ENCODE measurements at places on chromosomes 7 and 10.
A peak's percentile ranks its signal among the peaks of the same experiment; 100 is the strongest.

DNA sequence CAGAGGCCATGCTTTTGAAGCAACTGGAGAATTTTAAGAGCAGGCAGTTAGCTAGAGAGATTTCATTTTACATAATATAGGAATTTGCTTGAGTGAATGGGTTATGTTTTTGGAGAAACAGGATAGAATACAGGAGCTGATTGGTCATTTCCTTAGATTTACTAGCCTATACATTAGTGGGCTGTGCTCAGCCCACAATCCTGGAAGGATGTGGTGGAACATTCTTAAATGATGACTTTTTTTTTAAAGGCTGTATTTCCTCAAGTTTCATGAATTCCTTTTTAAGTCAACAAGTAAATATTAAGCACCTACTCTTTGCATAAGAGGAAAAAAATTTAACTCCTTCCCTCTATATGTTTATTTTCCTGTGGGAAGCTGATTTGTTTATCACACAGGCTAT lies 314.4 kb upstream of the BMPER start:
- DNase-seq = no peak

GRCh38 chr7:73811760-73812168 lies 19.0 kb upstream of the CLDN4 start:
- peak; percentile 44 for DNase-seq

- DNase-seq = no peak
Observed at GRCh38 chr10:74177140-74177677, 26.2 kb downstream of the ADK start.

DNA sequence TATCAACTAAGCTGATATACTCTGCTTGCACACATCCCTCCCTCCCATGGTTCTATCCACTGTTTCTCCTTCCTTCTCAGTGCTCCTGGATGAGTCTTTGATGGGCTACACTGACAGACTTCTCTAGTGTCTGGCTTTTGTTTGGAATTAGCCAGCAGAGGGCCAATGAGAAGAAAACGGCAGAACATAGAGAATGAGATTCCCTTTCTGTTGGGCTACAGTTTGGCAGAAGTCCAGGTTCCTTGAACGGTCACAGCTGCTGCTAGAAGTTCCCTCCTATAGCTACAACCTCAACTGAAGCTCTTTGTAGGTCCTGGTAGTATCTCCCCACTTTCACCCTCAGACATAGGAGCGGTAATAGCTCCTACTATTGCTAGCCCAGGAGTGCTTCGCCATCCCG lies 251.1 kb upstream of the LRRN3 start:
- no peak for DNase-seq

DNA sequence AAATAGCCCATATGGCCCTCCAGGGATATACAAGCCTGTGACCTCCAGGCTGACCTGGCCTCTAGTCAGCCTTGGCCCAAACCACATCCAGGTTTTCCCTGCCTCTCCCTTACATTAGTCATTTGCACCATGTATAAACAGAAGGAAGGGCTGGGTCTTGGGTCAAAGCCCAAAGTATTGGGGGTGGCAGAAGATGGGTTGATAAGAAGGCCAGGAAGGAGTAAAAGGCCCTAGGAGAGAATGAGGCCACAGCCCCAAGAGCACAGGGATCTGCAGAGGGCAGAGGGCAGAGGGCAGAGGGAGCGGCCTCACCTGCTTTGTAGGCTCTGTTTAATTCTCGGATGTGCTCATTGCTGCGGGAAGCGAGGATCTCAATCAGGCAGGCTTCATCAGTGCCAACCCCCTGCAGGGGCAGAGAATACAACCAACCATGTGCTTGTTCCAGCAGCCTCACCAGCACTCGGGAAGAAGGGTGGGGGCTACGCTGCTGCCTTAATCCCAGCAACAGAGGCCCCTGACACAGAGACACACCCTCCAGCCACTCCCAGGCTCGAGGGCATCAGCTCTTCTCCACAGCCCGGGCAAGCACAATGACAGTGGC lies 31.3 kb downstream of the PLAC9 start:
- DNase-seq = no peak

- no peak for DNase-seq
Observed at GRCh38 chr10:86632009-86632800, 22.1 kb upstream of the OPN4 start.

- no peak for DNase-seq
Observed at GRCh38 chr10:111079241-111079760, 2.5 kb downstream of the ADRA2A start.

DNA sequence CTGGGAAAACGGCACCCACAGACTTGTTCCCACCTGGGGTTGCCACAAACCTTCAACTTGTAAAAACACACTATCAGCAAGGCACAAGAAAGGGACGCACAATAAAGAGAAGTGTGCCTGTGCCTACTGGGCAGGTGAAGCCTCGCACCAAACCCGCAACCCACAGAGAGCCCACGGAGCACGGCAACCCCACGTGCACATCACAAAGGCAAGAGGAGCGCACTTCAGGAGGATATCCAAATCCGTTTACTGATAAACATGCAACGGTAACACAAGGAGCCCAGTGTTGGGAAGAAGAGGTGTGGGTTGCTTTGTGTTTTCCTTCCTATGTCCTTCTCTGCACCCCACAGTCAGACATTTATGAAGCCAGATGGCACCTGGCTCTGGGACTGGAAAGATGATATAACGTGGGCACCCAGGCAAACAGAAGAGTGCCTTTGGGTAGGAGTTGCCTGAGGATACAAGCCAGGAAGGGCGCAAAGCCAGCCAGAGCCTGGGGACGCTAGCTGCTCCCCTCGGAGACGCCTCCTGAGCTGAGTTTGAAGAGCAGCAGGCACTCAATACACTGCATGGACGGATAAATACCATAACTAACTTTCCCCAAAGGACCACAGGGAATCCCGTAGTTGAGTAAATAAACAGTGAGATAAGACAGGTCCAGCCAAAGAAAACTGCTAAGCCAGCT lies 41.6 kb downstream of the TCERG1L start:
- no peak for DNase-seq

- peak; percentile 73 for DNase-seq
Observed at GRCh38 chr10:70578371-70578947, 24.1 kb downstream of the PRF1 start.

- no peak for DNase-seq
Observed at GRCh38 chr10:75739414-75740143, 308.2 kb downstream of the LRMDA start.

GRCh38 chr7:151506901-151507382 lies 12.8 kb downstream of the RHEB start:
- DNase-seq = no peak

- DNase-seq = no peak
Observed at GRCh38 chr10:76082956-76083355, 651.5 kb downstream of the LRMDA start.

- no peak for DNase-seq
Observed at GRCh38 chr10:28839600-28840007, 162.3 kb downstream of the BAMBI start.

DNA sequence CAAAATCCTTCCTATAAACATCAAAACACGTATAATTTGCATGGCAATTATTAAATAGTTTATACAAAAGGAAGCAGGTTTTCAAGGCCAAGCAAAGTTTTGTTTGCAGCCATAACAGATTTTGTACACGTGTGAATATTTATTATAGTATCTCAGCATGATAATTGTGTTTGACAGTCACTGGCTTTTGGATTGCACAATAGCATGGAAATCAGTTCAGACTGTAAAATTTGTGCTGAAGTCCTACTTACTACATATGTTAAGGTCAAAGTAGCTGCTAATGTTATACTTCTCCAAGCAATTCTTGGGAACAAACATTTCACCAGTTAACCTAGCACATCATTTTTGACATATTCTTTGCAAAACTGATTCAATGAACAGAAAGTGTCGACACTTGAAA lies 287.6 kb upstream of the POM121L12 start:
- no peak for DNase-seq

DNA sequence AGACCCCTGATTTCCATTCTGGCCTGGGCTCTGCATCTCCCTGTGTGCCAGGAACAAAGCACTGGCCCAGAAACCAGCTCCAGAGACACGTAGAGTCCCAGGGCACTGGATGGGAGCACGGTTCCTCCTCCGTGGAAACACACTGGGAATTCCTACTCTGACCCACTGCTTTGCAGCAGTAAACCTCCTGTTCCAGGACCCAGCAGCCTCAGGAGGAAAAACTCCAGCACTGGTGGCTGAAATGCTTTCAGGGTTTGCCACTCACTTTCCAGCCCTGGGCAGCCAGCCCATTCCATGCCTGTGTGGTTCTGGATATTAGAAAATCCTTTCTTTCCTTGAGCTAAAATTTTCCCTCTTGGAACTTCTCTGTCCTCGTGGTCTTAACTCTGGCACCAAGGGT lies 58.0 kb downstream of the FAM171A1 start:
- DNase-seq = no peak

DNA sequence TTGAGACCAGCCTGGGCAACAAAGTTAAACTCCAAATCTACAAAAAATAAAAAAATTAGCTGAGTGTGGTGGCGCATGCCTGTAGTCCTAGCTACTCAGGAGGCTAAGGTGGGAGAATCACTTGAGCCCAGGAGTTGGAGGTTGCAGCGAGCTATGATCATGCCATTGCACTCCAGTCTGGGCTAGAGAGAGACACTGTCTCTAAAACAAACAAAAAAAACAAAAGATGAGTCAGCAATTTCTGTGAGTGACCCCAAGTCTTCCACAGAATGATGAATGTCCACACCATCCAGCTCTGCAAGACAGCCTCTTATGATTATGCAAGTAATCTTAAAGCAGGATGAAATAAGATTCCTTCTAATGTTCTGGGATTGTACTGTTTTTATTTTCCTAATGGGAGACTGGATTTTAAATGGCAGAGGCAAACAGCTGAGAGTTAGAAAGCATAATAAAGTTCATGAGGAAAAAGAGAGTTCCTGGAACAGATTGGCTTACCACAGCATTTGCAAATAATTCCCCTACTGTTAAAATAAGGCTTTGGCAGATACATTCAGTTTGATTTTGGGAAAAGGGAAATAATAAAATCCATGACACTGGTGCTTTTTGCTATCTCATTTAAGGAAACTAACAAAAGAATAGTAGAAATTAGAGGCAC lies 18.9 kb upstream of the PRKAR2B start:
- DNase-seq = no peak

DNA sequence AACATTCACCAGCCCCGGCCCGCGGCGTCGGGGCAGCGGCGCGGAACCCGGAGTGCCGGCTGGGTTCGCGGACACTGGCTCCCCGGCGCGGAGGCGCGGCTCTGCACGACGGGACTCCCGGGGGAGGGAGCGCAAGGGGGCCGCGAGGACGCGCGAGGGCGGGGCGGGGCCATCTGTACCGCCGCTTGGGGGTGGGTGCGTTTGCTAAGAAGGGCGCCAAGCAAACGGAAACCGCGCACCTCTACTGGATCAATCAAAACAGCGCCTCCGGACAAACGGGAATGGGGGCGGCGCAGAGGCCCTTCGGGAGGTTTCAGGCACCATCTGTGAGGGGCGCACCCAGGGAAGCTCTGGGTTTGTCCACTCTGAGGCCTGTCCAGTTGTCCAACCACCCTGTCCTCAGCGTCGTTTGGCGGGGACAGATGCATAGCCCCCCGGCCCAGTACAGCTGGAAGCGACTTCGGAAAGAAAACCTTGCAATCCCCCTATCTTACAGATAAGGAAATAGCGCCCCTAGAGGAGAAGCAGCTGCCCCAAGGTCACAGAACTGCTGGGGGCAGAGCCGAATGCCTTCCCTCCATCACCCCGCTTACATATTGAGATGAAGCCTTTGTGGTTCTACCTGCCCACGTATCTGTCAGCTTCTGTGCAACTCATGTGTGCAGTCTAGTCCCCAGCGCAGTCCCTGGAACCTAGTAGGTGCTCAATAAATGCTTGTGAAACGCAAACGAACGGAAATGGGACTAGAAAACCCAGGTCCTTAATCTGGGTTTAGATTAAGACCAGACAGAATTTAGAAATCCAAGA lies 10.7 kb upstream of the SLIT1 start:
- DNase-seq = peak; percentile 71

- peak; percentile 37 for DNase-seq
Observed at GRCh38 chr7:139635526-139636302, 112.2 kb downstream of the CLEC2L start.

DNA sequence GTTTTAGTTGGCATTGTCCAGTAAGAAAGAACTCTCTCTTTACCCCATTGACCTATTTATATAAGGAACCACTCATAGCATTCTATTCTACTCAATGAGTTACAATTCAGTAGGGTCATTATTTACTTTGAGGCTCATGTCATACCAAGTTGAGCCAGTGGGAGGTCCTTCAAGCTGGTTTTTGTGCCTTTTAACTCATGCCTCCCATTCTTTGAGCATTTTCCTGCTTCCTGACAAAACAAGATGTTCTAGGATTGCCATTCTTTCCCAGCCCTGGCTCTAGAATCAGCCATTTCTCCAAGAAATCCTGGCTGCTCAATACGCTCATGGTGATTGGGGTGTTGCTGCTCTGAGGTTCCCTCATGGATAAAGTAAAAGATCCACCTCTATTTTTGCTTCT lies 250.1 kb downstream of the ABCA13 start:
- no peak for DNase-seq

DNA sequence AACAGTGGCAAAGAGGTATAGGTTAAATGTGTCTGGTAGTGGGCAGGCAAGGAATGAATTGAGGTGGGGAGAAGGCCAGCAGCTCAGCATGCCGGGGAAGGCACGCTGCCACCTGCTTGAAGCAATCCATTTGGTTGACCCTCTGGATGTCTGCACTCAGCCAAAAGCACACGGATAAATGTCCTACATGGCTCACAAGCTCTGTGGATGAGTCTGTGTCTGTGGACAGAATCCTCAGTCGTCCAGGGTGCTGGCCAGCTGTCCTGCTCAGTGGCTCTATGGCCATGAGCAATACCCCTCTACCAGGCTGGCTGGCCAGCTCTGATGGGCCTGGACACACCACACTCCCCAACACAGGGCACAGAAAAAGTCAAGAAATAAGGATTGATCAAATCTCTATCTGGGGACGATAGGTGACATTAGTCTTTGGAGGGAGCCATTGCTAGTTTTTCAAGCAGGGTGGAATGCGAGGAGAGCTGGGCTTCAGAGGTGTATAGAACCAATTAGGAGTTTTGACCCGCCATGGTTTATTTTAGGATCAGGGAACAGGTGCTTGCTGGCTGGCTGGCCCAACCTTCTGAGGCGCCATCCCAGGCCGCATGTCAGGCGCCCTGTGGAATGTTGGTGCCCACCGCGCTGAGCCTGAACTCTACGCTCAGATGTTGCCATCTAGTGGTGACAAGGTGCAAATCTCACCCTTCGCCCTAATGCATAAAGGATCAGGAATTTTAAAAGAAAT lies 493.4 kb downstream of the TNS3 start:
- no peak for DNase-seq

DNA sequence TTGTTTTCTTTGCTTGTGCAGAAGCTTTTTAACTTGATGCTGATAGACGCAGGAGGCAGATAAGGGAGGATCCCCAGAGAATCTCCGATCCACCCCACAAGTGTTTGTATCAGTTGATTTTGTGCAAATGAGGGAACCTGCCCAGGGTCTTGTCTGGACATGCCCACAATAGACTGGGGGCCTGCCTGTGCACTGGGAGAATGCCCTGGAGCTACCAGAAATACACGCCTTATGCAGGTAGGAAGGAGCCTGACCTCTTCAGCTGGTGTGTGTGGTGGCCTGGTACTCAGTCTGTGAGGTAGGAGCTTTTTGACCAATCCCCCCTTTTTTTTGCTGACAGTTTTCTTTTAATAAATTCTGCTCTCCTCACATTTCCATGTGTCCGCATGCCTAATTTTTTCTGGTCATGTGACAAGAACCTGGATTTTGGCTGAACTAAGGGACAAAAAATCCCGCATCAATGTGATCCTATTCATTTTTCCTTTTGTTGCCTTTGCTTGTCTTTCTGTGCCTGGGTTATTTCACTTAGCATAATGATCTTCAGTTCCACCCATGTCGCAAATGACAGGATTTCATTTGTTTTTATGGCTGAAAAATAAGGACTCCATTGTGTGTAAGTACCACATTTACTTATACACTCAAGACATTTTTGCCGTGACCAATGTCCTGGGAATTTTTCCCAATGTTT lies 430.6 kb upstream of the NRG3 start:
- DNase-seq = no peak

All from CD4-positive, alpha-beta T cell treated with Interleukin-6 at 100 ng/mL for 8 hours (primary cell).